ENCODE measurements at places on chromosomes 5 and 9.

DNA sequence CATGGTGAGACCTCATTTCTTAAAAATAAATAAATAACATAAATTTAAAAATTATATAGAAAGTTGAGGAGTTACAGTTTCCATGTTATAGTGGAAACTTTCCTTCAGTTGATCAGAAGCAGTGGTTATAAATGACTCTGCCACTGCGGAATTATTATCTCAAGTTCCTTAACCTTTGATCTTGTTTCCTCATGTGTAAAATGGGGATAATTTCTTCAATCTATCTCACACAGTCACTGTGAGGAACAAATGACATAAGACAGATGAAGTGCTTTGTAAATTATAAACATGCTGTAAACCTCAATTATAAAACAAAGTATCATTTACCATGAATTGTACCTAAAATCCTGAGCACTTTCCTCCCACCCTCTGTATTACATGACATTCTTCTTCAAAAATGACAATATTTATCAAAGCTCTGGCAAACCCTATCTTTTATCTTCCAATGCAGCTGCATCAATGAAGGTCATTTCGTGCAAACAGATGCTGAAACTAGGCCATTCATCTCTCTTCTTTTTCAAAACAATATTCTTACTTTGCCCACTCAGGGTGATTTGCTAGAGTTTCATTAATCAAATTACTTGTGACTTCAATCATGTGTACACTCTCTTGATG lies 46.8 kb downstream of the TMEM245 start:
- no peak for DNase-seq

DNA sequence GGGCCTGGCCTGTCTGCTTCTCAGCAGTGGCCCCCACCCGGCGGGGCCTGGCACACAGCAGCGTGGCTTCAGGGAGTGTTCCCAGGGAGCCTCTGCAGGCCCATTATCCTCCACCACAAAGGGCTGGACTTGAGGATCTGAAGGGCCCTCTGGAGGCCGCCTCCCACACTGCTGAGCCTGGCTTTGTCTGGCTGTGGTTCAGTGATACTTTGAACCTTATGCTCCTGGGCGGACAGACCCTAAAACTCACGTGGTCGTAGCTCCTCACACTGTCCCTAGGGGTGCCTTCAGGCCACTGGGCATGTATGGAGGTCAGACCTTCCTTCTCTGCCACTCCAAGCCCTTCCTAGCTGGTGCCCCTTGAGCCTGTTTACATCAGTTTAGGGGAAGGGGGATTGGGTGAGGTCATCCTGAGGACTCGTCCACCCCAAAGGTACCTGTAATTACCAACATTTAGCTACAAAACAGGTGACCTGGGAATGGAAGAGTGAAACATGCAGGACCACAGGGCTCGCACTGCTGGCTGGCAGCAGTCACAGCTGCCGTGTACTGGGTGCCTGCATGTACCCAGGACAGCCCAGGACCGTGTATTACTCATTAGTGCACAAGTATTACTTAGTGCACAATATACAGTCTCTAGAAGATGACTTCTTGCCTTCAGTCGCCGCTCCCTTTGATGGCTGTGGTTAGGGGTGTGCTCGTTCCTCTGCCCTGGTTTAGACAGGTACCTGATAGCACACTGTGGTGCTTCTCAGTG lies 8.5 kb downstream of the GRHPR start:
- no peak for DNase-seq

- DNase-seq = no peak
These were observed 1.0 kb upstream of the TPM2 start for GRCh38 chr9:35690614-35691333.

DNA sequence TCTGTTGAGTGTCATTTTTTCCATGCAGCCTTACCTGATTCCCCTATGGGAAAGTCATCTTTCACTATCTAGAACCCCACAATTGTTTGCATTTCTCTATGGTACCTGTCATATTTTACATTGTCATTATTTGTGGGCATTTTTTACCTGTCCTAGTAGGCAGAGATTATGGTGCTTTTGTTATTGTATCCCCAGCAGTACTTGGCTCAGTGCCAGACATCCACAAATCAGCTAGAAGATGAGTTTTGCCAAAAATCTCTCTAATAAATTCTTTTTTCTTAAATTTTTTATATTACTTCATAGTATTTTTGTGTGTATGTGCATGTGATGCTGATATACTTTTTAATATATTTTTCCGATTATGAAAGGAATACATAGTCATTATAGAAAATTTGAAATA lies 13.2 kb downstream of the GARNL3 start:
- no peak for DNase-seq

GRCh38 chr9:97313243-97313642 lies 5.8 kb downstream of the CCDC180 start:
- no peak for DNase-seq

- no peak for DNase-seq
These were observed 39.0 kb upstream of the OSMR start for GRCh38 chr5:38806775-38807258.

- no peak for DNase-seq
These were observed 70.2 kb upstream of the ALDH1A1 start for GRCh38 chr9:73023025-73023541.

DNA sequence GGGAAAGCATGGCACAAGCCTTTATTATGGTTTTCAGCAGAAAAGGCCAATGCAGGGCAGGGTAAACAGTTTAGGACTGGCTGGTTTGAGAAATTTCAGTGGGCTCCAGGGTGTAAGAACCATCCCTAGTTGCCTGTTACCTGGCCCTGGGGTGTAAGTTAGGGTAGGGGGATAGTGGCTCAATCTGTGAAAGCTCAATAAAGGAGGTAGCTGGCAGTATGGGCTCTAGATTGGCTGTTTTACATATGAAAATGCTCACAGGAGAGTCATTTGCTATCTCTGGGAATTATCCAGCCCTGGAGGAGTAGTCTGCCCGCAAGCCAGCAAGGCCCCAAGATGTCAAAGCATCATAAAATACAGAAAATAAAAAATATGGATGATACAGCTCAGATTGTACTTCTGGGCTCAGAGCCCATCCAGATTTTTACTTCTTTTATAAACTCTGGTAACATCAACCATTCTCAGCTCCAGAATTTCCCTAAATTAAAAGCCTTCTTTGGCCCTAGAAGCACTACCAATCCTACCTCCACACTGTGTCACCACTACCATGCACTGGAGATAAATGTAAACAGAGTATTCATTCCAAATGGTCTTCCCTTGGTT lies 31.1 kb downstream of the SSBP2 start:
- DNase-seq = no peak

DNA sequence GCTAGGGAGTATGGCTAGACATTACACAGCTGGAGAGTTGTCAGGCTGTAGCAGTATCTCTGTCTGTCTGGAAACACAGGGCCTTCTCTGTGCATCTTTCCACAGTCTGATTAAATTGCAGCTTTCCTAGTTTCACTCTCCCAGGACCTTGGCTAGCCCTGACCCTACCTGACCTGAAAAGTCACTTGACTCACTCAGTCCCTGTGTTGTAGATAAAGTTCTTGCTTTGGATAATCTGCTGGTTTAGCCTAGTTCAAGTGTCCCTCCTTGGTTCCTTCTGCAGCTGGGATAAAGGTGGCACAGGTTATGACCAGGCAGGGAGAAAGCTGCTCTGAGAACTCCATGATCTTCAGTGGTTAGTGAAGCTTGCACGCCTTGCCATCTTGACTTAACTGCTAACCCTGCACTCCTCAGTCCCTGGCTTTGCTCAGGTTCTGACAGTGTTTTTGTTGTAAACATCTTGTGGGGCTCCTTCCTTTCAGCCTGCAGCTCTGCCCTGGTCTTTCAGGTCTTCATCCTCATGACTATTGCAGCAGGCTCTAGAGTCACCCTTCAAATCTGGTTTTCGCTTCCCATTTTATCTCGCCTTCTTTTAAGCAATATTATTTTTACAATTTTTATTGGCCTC lies 101.0 kb downstream of the PIP5K1B start:
- DNase-seq = no peak

GRCh38 chr5:100890461-100891008 lies 12.5 kb downstream of the ST8SIA4 start:
- no peak for DNase-seq

- no peak for DNase-seq
These were observed 22.2 kb downstream of the RGS3 start for GRCh38 chr9:113485761-113486115.

GRCh38 chr9:100379862-100380261 lies 27.1 kb upstream of the TEX10 start:
- no peak for DNase-seq

All from DMS 273 treated with DMSO at 0.1 percent for 48 hours (cell line).